Stimulated activated CD8-positive, alpha-beta memory T cell treated with anti-CD3 and anti-CD28 coated beads, Interleukin-4, amount 100 ng/mL, for 1 hour (primary cell): ENCODE measurements at places on chromosomes 2 and 18.

DNA sequence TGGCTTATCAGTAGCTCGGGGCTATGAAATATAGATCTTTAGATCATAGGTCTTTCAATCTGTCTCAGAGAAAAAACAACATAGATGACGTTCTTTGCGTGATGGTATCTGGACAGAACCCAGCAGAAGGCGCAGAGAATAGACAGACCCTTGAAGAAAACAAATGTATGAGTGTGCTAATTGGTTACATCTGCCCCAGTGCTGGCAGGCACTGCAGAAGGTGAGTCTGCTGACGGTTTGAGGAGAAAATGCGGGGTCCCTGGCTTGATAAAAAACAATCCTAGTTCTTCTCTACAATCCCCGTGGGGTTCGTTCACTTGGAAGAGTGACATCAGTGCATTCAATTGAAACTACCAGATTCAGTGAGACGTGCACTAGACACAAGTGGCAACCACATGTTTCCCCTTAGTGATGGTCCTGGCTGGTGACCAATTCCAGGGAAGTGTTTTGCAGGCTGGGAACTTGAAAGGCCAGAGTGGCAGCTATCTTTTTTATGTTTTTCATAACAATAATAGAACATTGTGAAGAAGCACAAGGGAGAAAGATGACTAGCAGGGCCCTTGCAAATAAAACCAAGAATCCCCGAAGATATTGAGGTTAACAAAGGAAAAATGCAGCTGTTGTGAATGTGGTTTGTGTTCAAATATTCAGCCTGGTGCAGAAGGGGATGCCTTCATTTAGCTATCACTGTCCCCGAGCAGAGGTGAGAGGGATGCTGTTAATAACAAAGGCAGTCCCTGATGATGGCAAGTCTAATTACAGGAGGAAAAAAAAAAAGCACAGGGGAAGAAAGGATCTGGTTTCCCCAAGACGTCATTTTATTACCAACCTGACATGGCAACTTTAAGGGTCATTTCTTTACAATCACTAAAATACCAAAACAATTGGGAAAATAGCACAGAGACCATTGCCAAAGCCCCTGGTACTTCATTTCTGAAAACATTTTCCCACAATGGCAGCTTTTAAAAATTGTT lies 337.6 kb upstream of the FIGN start:
- no peak for DNase-seq

- DNase-seq = no peak
These were observed at the start of gene EVA1A for GRCh38 chr2:75560768-75561565. Gene EVA1A, minus strand, starts transcription at chr2:75560939. Its CDS starts 42,799 bp downstream, at chr2:75518140.

- no peak for DNase-seq
These were observed 1.0 kb upstream of the FAM110C start for GRCh38 chr2:47346-47725.

- no peak for DNase-seq
These were observed 91.6 kb upstream of the ARL5A start for GRCh38 chr2:151919786-151920185.

DNA sequence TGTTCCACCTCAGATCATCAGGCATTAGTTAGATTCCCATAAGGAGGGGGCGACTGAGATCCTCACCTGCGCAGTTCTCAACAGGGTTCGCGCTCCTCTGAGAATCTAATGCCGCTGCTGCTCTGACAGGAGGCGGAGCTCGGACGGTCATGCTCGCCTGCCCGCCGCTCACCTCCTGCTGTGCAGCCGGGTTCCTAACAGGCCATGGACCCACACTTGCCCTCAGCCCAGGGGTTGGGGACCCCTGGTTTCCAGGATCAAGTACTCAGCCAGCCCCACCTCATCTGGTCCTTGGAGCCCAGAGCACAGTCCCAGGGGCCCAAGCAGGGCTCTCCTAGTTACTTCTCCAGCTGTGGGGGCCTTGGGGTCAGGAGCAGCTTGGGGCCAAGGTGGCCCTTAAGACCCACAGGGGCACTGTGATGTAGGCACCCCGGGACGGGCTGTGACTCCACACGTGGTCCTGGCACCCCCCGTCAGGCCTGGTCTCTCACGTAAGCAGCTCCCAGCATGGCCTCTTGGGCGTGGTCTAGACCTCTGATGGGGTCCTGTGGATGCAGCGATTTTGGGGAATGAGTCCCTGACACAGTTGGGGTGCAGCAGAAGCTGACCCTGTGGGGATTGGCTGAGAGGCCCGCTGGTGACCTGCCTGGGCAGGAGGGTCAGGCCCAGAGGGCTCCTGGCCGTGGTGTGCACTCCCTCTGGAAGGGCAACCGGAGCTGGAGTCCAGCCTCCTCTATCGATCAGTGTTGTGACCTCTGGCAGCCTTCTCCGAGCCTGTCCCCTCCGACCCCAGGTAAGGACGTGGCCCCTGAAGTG lies 28.3 kb upstream of the OTOS start:
- DNase-seq = no peak

- DNase-seq = no peak
These were observed 9.4 kb downstream of the KHK start for GRCh38 chr2:27095745-27096651.

DNA sequence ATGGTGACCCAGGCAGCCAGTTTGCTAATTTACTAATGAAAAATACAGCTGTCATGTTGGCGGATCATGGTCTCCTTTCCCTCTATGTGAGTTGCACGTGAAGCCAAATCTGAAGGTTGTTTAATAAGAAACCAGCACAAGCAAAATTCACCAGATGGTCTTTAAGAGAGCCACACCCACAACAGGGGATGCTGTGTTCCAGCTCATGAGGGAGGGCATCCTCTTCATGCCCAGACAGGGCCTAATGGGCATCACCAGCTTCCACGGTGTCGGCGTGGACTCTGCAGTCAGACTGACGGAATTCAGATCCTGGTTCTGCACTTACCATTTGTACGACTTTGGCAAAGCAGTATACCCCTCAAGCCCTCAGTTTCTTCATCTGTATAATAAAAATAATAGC lies 39.9 kb downstream of the TMEM247 start:
- no peak for DNase-seq

GRCh38 chr18:78268226-78268988 lies 711.2 kb upstream of the SALL3 start:
- no peak for DNase-seq

- no peak for DNase-seq
These were observed 174.8 kb upstream of the ARL4C start for GRCh38 chr2:234671716-234672115.

DNA sequence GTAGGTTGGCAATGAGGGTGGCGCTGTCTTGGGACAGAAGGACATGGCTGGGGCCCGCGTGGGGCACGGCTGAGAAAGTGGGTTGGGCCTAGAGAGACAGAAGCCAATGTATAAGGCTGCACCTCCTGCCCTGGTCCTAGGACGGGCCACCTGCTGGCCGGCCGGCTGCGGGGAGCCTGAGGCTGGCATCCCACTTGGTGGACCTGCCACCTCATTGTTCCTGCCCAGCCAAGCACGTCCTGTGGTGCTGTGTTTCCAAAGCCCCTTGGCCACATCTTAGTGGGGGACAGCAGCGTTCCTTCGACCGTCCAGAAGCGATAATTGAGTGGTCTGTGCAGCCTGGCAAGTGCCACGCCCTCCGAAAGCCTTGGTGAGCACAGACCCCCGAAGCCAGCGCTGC lies 223.9 kb downstream of the LDLRAD4 start:
- no peak for DNase-seq

DNA sequence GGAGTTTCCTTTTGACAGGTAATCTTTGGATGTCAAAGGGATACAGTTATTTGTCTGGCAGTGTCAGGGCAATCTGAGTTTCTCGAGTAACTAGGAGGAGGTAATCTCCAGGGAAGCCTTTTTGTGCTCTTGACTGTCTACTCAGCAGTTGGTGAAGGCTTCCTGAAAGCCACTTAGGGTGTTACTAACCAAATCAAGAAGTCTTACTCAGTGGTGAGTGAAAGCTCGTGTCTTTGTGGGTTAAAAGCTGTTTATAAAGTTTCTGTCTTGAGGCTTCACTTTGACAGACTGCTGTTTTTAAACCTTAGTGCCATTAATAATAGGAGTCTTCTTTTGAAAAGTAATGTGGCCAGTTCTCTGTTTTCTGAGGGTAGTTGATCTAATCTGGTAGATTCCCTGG lies 1.7 kb downstream of the THSD7B start:
- DNase-seq = no peak

DNA sequence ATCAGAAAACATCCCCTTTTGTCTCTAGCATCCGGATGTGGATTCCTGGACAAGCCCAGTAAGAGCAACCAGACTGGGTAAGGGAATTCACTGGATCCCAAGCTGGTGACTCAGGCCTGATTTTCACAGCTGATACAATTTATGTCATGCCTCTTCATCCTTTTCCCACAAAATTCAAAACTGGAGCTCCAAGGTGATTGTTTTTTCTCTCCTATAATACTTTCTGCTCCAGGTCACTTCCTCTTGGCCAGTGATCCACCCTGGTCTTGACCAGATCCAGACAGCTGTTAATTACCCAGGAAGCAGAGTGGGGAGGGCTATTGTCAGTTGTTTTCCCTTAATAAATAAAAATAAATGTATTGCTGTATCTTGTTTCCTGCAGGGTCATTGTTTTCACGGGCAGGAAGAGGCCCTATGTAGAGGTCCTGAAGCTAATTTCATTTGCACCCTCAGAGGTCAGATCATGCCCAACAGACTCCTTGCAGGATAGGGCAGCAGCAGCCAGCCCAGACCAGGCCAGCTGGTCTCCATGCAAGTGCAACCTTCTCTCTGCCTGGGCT lies 57.6 kb downstream of the EVA1A start:
- DNase-seq = no peak

- no peak for DNase-seq
These were observed 35.7 kb downstream of the NRP2 start for GRCh38 chr2:205717999-205718398.

GRCh38 chr2:145108361-145108778 lies 588.5 kb upstream of the ZEB2 start:
- DNase-seq = no peak

GRCh38 chr18:67194886-67195285 lies 321.6 kb downstream of the DSEL start:
- no peak for DNase-seq

DNA sequence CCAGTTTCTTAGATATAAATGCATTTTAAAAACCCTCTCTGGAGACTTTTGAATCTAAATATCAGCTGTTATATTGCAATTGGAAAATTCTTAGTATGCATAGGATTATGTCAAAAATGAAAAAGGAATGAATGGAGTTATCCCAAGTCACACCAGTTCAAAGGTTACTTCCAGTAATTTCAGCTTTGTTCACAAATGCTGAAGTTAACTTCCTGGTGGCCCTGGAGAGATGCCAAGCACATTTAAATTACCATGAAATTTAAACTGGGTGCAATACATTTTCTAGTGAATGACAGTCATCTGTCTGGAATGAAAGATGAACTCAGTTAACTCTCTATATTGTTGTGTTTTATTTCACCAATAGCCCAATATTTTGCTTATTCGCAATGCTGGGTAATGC lies 753.9 kb downstream of the SUCLG1 start:
- no peak for DNase-seq

DNA sequence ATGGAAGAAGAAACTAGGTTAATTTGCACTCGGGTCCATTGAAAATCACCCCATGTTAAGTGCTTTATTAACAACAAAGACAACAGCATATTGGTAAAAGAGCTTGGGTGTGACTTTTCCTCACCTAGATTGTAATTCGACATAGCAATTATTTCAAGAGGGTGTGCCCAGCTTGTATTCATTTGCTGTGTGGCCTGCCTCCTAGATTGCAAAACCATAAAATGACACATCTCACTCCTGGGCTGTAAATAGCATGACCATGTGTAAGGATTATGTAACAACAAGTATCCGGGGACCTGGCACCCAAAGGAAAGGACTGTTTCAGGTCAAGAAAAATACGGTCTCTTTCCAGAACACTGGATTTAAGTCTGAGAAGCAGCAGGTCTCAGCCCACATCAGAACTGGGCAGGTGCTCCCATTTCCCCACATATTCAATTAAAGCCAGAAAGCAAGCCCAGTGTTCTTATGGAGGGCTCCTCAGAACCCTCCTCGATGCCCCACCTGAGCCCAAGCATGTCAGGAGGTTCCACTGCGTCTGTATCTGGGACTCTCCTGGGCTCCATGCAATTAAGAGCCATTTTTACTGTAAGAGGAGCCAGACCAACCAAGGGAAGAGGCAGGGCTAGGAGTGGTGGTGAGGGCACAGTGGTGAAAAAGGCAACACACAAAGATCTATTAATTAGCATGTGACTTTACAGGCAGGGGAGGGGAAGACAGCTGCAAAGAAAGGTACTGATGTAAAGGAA lies 39.2 kb downstream of the MREG start:
- DNase-seq = no peak

DNA sequence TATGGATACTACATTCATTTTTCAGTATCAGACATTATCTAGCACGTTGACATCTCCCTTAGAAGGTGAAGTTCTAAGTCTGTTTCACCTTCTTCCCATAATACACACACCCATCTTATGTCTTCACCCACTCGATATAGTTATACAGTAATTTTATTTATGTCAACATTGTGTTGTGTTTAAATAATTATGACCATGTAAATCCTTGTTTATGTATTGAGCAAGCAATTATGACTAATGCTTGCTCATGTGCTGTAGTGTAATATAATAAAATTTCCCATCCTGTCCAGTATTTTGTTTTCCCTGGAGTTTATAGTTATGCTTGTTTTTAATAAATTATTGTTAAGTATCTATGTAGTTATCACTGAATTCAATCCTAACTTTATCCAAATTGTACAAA lies 163.2 kb downstream of the MTX2 start:
- no peak for DNase-seq

DNA sequence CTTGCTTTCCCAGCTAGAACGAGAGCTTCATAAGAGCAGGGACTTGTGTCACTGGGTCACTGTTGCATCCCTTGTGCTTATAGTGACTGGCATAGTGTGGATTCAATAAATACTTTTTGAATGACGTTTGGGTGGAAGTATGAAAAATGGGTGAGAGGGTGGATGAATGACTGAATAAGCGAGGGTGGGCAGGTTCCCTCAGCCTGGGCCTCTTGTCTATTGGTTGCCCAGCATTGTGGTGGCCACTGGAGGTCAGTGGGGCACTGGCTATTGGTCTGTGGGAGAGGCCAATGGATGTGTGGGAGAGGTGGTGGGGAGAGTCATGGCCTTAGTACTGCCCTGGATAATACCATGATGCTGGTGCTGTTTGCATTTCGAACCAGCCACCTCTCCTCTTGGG lies 93.8 kb upstream of the SKOR2 start:
- DNase-seq = no peak

DNA sequence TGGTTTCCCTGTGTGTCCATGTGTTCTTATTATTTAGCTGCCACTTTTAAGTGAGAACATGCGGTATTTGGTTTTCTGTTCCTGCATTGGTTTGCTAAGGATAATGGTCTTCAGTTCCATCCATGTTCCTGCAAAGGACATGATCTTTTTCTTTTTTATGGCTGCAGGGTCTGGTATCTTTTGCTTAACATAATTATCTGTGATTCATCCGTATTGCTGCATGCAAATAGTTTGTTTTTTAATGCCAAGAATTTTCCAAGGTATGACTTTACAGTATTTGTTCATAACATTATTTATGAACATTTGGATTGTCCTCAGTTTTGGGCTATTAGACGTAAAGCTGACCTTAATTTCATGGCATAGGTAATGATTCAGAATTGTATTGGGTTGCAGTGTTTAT lies 17.8 kb downstream of the GIGYF2 start:
- DNase-seq = no peak

GRCh38 chr2:128498086-128498485 lies 179.4 kb upstream of the HS6ST1 start:
- no peak for DNase-seq
